ENCODE measurements at places on chromosomes 3 and 15.

DNA sequence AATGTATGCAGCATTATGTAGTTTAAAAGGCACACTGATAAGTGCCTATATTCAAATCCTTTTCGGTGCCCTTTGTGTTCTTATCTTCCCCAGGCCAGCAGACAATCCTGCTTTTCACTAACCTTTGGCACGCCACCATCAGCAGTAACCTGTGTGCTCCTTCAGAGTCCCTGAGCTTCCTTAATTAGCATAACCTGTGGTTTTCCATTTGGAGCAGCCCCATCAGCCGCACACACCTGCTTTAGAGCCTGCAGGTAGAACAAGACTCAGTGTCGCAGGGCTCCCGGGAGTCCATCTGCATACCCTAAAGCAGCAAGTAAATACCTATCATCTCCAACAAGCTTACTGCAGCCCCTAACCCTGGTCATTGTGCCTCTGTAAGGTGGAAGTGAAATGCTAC lies 755.1 kb downstream of the ROBO2 start:
- DNase-seq: no peak

DNA sequence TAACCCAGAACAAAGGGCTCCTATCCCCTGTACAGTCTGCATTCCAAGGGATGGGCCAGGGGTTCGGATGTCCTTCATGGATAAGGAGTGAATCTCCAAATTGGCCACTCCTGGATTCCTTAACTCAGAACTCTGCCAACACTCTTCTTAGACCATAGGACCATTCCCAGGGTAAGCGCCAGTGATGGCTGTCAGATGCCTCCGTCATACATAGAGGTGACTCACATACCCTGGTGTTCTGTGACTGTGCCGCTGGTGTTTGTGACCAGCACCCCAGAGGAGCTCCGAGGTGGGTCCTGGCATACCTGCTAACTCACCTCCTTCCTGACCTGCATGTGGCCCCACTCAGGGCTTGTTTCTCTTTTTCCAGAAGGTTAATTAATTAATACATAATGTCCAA lies 134.7 kb downstream of the KLF13 start:
- DNase-seq: no peak

- no peak for DNase-seq
Observed at GRCh38 chr3:97228966-97229365, 414.6 kb downstream of the EPHA6 start.

DNA sequence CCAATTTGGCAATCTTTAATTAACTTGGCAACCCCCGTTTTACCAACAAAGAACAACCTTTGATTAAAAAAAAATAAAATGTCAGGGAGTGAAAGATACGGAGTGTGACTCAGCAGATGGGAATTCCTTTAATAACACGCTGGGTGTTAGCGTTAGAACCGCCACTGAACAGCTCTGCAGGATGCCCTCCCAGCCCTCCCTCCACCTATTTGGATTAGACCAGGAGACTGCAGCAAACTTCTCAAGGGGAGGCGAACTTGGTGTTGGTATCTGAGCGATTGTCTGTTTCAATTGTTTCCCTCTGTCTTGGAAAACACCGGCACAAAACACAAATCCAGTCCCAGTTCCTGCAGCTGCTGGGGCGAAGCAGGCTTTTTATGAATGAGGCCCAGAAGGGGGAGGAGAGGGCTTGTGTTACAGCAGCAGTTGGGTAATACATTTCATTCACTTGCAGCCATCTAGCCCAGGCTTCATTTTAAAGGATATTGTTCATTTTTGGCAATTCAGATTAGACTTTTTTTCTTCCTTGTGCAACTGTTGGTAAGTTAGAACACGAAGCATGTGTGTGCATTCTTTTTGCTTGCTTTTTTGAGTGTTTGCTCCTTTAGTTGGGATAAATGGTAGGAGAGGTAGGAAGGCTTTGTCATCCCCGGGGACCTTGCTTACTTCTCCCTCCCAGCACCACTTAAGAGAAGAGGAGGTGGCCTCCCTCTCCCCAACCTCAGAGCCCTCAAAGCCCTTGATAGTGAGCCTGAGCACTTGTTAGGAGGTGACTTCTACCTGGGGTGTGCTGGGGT lies 152.3 kb downstream of the IGF1R start:
- DNase-seq: peak; percentile 62

DNA sequence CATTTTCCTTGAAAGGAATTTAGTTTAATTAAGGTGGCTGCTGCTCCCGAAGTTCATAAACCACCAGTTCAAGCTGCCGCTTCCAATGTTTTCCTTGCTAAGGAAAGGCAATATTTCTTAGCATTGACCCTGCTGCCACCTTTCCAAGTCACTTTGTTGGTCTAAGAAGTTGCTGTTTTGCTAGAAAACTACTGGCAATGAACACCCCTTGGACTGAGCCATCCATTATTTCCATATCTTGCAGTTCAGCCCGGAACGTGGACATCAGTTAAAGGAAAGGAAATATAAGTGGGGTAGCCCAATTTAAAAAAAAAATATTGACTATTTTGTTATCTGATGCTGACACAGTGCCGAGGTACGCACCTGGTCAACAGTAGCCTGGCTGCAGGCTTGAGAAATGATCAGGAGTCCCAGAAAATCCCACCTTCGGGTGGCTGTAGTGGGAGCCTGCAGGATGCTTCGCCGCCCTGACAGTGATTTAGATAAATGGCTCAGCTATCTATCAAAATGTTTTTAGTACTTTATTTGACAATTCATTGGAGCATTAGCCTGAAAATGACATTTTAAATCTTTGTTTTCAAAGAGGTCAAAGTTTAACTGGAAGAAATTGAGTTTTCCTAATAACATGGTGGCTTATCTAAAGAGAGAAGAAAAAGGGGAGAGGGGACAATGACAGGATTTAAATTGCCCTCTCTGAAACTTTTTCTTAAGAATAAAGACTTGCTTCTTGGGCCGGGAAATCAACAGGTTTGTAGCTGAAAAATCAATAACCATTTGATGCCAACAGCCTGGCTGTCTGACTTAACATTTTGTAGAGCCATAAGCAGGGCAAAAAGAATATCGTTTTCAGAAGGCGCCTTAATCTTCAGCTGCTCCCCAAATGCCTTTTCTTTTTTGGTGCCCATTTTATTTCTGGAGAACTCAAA lies 1.6 kb downstream of the RARB start:
- no peak for DNase-seq

- no peak for DNase-seq
Observed at GRCh38 chr3:101902041-101902440, 52.7 kb downstream of the NFKBIZ start.

DNA sequence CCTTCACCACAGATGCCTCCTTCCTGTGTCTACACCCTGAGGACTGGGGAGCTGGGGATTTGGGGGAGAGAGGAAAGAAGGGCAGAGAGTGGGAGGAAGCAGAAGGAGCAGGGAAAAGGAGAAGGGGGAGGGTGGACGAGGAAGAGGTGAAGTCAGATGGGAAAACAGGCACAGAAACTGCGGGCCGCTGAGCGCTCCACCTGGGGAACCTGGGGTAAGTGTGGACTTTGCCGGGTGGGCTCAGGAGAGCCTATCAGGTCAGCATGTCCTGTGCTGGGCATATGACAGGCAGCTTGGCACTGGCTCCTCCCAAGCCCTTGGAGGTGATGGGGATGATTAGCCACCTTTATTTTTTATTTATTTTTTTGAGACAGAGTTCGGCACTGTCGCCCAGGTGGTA lies 62.6 kb downstream of the CORO2B start:
- DNase-seq: no peak

DNA sequence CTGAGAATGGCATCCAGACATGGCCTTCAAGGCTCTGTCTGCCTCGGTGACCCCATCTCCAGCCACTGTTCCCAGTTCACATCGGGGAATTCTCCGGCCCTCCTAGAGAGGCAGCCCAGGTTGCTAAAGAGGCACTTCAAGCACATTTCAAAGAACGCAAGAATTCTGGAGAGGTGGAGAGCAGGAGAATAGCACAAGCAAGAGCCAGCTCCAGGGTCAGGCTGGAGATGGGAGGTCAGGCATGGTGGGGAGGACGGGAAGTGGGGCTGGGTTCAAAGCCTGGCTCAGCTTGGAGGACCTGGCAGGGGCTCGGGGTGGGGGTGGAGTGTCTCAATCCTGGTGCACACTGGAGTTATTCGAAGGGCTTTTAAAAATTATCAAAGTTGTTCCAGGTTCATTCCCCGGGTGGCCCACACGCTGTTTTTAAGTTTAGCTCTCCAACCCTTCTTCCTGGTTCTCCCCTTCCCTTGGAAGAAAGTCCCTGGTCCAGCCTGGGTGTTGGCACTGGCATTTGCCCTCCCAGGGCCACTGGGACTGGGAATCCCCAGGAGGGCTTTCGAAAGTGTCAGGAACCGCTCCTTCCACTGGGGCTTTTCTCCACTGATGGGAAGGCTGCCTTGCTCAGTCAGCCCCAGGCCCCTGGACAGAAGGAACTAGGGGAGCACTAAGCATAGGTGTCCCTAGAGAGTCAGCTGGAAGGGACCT lies 35.8 kb downstream of the ZNF710 start:
- DNase-seq: no peak

GRCh38 chr3:59535791-59536221 lies 486.0 kb upstream of the CFAP20DC start:
- no peak for DNase-seq

- DNase-seq: no peak
Observed at GRCh38 chr15:74453925-74454763, 6.8 kb downstream of the UBL7 start.

- peak; percentile 64 for DNase-seq
Observed at GRCh38 chr15:68775671-68776476, 44.8 kb downstream of the ANP32A start.

DNA sequence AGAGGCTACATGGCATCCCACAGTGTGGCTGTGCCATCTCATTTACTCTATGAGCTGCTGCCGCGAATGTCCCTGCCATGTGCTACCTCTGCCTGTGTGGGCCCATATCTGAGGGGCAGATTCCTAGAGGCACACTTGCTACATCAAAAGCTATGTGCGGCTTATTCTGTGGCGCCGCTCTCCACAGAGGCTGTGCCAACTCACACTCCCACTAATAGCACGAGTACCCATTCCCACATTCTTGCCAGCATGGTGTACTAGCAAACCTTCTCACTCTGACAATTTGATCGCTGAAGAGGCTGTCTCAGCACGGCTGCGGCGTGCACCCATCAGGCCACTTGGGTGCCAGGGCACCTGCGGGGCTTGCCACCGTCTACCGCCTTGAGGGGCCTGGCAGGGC lies 31.2 kb upstream of the MUSTN1 start:
- no peak for DNase-seq

DNA sequence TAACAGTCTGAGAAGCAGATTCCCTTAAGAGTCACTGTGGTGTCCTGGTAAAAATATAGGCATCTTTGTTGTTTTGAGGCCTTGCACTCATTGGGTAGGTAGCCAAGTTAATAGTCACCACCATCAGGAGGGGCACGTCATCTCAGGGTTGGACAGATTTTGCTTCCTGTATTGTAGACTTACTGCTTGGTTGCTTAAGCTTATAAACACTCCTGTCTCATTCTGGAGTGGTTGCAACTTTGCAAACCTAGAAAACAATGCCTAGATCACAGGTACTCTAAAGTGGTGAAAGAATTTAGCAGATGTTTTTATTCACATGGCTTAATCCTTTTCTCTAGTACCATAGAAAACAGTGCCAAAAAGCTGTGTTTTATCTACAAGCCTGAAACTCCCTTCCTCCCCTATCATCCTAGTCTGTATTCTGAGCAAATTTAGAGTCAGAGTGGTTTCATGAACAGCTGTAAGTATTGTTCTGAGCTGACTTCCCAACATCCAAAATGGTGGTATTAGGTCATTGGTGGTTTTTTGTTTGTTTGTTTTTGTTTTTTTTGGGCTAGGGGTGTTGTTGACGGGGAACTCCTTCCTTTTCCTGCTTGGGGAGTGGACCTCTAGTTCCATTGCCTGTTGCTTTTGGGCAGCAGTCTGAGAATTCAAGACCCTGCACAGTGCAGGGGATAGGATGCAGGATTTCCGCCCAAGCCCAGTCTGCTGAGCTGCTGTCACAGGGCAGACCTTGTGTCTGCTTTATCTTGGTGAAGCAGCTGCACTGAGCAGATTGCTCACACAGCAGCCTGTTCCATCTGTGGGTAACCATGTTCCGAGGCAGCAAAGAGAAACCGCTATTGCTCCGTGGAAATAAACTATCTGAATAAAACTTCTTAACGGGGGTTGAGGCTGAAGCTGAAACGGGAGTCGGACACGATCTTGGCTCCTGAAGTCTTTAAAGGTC lies 202.0 kb downstream of the AKAP13 start:
- peak; percentile 69 for DNase-seq

DNA sequence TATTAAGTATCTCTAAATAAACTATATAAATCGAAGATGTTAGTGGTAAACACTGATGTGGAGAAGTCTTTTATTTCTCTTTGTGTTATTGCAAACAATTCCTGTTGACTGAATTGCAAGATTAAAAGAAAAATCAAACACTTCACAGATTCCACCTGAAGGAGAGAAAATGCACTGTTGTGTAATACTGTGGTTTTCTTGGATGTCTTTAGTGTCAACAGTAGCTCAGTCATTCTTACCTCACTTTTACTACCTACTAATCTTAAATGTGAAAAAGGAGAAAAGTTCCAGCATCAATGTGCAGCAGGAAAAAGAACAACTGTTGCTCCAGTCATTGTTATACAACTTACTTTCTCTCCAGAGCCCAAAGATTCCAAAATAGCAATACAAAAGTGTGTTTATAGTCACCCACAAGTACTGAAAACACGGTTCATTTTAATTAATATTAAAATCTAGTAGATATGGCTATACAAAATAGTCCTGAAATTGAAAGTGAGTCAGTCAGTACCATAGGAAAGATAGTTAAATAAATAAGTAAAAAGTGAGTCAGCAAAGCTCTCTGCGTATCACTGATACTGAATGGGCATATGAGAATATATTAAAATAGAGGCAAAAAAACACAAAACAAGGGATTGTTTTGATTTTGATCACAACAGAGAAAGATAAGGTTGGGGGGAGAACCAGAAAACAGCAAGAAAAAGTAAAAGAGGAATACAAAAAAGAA lies 90.5 kb upstream of the CSPG5 start:
- no peak for DNase-seq

DNA sequence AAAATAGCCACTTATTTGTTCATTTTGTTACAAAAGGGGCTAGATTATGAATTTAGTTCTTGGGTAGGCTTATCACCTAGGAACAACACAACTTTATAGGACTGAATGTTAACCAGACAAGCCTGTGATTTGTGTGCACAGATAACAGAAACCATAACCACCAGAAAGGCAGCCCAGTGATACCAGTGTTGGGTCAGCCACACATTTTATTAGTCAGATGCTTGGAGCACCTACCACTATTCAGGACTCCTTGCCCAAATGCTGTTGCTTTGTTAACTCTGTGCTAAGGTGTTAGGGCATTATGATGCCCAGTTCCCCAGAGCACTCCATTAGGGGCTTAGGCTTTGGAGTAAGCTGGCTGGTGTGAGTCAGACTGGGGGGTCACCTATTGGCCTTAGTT lies 22.5 kb downstream of the PLCL2 start:
- DNase-seq: no peak

GRCh38 chr15:95196176-95196915 lies 965.0 kb downstream of the MCTP2 start:
- no peak for DNase-seq
